Esophagus muscularis mucosa (tissue), 4 donors: ENCODE measurements at places on chromosomes 3 and 15.

- DNase-seq = no peak
Measured at GRCh38 chr15:42191610-42192346, 16.3 kb downstream of the VPS39 start.

- no peak for DNase-seq
Measured at GRCh38 chr3:105765308-105765639, 103.5 kb downstream of the CBLB start.

- no peak for DNase-seq
Measured at GRCh38 chr15:75228787-75229186, 27.1 kb downstream of the C15orf39 start.

DNA sequence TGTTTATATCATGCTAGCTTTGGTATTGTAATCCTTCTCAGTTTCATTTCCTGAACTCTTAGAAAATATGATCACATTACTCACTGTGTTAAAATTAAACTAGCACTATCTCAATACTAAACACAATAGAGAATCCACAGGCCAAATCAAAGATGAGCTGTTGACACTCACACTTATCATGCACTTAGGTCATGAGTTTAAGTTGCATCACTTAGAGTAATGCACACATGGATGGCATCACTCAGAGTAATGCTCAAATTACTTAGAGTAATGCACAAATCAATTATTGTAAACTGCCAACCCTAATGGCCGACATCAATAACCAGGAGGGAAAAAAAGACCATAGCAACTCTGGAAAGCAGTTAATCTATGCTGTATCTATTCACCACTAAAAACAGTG is 40.0 kb upstream of the MCF2L2 start:
- DNase-seq = no peak

DNA sequence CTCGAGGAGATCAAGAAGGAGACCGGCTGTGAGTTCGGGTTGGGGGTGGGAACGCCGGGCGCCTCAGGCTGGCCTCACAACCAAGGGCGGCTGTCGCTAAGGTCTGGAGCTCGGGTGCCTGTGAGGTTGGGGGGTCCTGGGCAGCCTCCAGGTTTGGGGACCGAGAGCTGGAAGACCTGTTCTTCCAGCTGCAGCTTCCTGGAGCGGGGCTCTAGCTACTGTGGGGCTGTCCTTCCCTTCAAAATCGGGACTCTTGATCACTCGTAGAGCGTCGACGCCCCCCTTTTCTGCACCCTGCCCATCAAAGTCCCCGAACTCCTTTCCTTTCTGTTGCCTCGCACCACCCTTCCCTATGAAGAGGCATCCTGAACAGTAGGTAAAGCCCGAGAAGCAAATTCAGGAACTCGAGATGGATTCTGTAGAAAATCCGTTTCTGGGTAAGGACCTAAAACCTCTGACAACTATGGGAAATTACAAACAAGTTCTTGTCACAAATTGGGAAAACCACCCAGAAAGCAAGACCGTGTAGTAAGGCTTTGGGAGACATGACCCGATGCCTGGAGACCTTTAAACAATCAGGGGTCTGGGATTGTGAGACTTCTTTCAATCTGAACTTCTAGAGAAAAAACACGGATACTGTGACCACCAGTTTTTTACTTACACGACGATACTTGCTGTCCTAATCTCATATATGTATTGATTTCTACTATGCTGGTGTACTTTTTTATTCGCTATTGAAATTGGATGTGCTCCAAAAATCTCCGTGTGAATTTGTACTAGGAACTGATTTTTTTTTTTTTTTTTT is 556 bp downstream of the CHP1 start:
- DNase-seq = no peak

- no peak for DNase-seq
Measured at GRCh38 chr3:17233398-17233800, 348.6 kb downstream of the PLCL2 start.

- DNase-seq = no peak
Measured at GRCh38 chr3:172582712-172583111, 59.5 kb upstream of the TNFSF10 start.
